ENCODE measurements at places on chromosomes 3 and 15.

DNA sequence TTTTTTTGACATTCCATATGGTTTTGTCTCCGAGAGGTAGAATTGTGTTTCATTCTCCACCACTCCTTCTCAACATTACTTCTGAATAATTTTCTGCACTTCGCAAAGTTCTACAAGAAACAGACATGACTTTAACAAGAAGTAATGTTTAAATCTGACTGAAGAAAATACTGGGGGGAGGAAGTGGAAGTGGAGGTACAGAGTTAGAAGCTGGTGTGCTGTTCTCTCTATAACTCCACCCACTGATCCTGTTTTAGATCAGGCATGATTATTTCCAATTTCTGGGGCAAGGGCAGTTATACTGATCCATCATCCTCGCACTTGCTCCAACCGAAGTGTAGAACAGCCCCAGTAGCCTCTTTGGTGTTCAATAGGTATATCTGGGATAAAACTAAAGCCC is 9.2 kb upstream of the MCCC1 start:
- DNase-seq, result no peak

GRCh38 chr15:52005748-52006701 is 13.0 kb upstream of the MAPK6 start:
- DNase-seq, result peak; percentile 75

DNA sequence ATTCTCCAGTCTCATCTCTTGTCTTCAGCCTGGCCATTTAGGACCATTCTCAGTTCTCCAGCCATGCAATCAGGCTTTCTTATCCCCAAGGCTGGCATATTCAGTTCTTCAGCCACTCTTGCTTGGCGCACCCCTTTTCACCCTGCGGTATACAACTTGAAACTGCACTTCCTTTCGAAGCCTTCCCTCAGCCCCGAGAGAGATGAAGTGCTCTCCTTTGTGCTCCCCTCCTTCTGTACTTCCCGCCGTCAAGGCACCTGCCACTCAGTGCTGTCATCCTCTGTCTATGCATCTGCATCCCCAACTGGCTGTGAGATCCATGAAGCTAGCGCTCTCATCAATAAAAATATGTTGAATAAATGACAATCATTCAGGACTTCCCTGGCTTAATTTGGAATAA is 45.7 kb downstream of the MORC1 start:
- no peak for DNase-seq

DNA sequence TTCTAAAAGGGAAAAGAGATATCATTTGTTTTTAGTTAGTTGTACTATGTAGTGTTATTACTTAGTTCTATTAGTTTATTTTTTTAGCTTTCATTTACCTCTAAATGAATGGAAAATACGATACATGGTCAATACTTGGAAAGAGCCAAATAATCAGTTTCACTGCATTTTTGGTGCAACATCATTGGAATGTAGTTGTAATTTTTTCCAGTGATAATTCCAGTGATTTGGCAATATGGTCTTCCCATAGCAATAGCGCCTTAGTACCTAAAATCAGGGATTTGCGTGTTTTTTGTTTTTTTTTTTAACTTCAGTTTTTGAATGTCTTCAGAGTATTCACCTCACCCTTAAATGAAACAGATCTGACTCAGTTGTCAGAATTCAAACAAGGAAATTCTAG is 41.8 kb downstream of the RAB8B start:
- no peak for DNase-seq

GRCh38 chr3:45515999-45516725 is 78.4 kb upstream of the LIMD1 start:
- no peak for DNase-seq

DNA sequence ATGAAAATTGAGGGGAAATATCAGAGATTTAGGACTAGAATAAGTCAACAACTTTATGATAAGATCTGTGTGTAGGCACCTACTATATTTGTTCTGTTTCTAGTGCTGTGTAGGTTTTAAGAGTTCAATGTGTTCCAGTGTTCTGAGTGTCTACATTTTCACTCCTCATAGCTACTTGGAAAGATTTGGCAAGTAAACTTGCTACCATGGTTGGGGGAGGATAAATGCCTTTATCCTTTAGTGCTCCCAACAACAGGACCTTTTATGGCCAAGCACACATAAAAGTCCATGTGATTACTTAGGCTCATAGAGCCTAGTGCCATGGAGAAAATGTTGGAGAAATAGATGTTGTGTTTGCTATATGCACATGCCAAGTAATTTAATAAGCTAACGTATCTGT is 64.0 kb downstream of the LYSMD4 start:
- DNase-seq, result no peak

- DNase-seq, result no peak
Observed at GRCh38 chr3:114338651-114339357, 45.0 kb downstream of the TIGIT start.

GRCh38 chr15:34714476-34715121 is 40.2 kb downstream of the GJD2 start:
- DNase-seq, result no peak

DNA sequence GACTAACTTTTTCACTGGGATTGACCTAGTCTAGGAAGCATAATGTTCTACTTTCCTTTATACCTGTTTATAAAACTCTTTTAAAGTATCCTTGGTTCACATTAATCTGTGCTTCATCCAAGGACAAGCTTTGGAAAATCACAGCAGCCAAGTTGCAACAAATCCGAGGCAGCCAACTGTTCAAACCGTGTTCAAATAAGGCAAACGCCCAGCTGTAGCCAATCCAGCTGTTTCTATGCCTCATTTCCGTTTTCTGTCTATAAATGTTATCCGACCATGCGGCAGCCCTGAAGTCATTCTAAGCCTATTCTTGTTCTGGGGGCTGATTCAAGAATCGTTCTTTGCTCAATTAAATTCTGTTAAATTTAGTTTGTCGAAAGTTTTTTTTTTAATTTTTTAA is 78.3 kb downstream of the FMN1 start:
- no peak for DNase-seq
